ENCODE measurements at places on chromosomes 6 and 20. TPM values are rescaled to one million over a fixed set of nuclear protein-coding genes. Genes with fewer than 3 reads are reported as not detected.

Gene PREP
- 8.9 TPM for total RNA-seq

DNA sequence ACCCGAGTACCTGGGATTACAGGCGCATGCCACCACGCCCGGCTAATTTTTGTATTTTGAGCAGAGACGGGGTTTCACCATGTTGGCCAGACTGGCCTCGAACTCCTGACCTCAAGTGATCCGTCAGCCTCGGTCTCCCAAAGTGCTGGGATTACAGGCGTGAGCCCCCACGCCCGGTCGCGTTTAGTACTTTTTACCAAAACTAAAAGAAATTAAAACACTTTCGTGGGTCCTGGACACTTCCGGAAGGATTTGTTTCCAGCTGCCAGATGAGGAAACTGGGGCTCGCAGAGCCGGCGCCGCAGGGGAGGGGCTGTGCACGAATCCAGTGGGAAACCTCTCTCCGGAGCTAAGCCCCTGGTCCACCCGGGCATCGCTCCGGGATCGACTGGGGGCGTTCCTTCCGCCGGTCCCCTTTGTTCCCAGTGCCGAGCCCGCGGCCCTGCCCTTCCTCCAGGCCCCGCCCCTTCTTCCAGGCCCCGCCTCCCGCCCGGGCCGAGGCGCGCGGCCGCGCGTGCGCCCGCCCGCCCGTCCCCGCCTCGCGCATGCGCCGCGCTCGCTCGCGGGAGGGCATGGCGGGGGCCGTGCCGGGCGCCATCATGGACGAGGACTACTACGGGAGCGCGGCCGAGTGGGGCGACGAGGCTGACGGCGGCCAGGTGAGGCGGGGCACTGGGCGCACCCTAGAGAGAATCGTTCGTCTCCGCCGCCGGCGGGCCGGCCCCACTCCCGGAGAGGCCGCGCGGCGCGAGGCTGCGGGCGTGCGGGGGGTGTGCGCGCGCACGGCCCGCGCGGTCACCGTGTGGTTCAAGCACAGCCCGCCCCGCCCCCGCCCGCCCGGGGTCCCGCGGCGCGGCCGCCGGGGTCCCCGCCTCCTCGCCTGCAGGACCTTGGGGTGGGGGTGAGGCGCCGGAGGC, at the start of gene NELFCD:
Gene NELFCD (plus strand): TSS at position 546 of the 917 bp plus-strand sequence. CDS start 54 bp downstream, at position 600.
- no peaks in the 10 kb centered on the region for H3K27me3 ChIP-seq
- peak within 1 kb of the TSS; percentile 73 for H3K4me3 ChIP-seq
- H3K36me3 ChIP-seq, result no peaks in the 10 kb centered on the region
- peak; percentile 71 for DNase-seq
- H3K4me1 ChIP-seq, result peaks cover 6% of the 10 kb centered on the region

DNA sequence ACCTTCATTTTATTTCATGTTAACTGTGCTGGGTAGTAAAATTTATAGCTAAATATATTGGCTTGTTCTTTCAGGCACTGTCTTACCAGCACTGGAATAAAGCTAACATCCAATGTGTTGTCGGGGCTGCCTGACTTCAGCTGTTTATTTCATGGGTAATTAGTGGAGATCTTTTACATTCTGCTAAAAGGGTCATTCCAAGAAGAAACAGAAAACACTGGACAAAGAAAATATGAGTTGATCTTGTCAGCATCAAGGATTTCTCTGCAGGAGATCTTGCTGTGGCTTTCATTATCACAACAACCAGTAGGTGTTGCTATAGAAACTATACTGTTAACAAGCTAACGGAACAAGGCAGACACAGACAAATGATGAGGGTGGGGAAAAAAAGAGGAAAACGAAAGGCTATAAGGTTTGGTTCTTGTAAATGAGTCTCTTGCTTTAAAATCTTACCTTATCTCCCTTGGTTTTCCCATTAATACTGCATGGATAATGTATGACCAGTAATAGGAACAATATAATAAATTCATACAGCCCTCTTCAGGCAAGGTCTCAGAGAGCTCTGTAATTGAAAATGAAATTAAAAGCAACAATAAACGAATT, 206.8 kb downstream of the SIM1 start:
- H3K4me1 ChIP-seq, result no peaks in the 10 kb centered on the region
- DNase-seq, result no peak
- no peak overlapping the region for H3K4me3 ChIP-seq
- H3K27ac ChIP-seq, result no peak overlapping the region
- no peaks in the 10 kb centered on the region for H3K27me3 ChIP-seq
- H3K36me3 ChIP-seq, result no peaks in the 10 kb centered on the region

Gene OOEP
- total RNA-seq, result 5.8 TPM

- H3K36me3 ChIP-seq, result no peaks in the 10 kb centered on the region
- no peak overlapping the region for H3K27ac ChIP-seq
- no peaks in the 10 kb centered on the region for H3K27me3 ChIP-seq
- no peaks in the 10 kb centered on the region for H3K4me1 ChIP-seq
Measured at GRCh38 chr20:15760001-15760621, 813.1 kb downstream of the KIF16B start.

GRCh38 chr6:94751641-94752329, 825.5 kb upstream of the MANEA start:
- no peak overlapping the region for H3K27ac ChIP-seq
- H3K27me3 ChIP-seq, result no peaks in the 10 kb centered on the region
- DNase-seq, result no peak
- no peak overlapping the region for H3K4me3 ChIP-seq
- no peaks in the 10 kb centered on the region for H3K4me1 ChIP-seq
- no peaks in the 10 kb centered on the region for H3K36me3 ChIP-seq

Gene OR12D3
- total RNA-seq, result not detected

GRCh38 chr6:52675372-52675771, 4.5 kb downstream of the TMEM14A start:
- no peak for DNase-seq
- no peak overlapping the region for H3K4me3 ChIP-seq
- H3K27me3 ChIP-seq, result no peaks in the 10 kb centered on the region
- no peaks in the 10 kb centered on the region for H3K4me1 ChIP-seq
- no peak overlapping the region for H3K27ac ChIP-seq

- H3K27ac ChIP-seq, result no peak overlapping the region
- H3K36me3 ChIP-seq, result no peaks in the 10 kb centered on the region
- H3K27me3 ChIP-seq, result no peaks in the 10 kb centered on the region
- H3K4me3 ChIP-seq, result no peak overlapping the region
- H3K4me1 ChIP-seq, result no peaks in the 10 kb centered on the region
Measured at GRCh38 chr6:162770136-162770535, 42.4 kb downstream of the PACRG start.

All from prostate gland (tissue), 2 donors.